ENCODE measurements at places on chromosomes 13 and 19. TPM values are rescaled to one million over a fixed set of nuclear protein-coding genes. Genes with fewer than 3 reads are reported as not detected.

Gene CEACAM7
- not detected for total RNA-seq

Gene FRY
- total RNA-seq, result 3.2 TPM

Gene KIR3DL1
- total RNA-seq, result not detected

Gene PLPP2
- total RNA-seq, result not detected

Gene KLK6
- not detected for total RNA-seq

Gene OR4F17
- not detected for total RNA-seq

Gene ZNF223
- total RNA-seq, result 2.2 TPM
